ENCODE measurements at places on chromosomes 1 and 21. TPM values are rescaled to one million over a fixed set of nuclear protein-coding genes. Genes with fewer than 3 reads are reported as not detected.

Gene SH3D21
- total RNA-seq: 12.1 TPM

- no peak for DNase-seq
These were observed 75.8 kb upstream of the LHX8 start for GRCh38 chr1:75058424-75058823.

DNA sequence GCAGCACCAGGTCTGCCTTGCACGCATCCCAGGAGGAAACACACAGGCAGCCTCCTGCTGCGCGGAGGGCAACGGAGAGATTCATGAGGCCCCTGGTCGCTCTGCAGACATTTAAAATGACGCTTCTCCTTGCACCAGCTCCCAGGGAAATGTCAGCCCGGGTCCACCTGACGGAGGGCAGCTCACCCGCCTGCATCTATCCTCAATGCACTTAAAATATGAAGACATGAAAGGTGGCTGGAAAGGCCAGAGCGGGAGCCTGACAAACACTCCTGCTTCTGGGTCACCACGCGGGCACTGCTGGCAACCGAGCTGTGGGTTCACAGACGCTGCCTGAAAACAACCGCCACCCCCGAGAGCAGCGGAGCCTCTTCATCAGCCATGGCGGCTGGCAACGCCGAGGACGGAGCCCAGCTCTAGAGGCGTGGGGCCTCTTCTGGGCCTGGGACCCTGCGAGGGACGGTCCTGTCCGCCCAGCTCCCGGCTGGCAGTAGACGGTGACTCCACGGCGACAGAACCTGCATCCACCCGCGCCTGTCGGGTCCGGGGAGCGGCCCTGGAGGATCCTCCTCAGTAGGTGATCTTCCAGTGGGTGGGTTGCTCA is 22.7 kb downstream of the POFUT2 start:
- DNase-seq: peak; percentile 7

- DNase-seq: no peak
These were observed 4.5 kb downstream of the CNKSR1 start for GRCh38 chr1:26181586-26182382.

Gene IGSF9
- total RNA-seq: 12.4 TPM

- no peak for DNase-seq
These were observed 202.9 kb downstream of the TBX15 start for GRCh38 chr1:118785246-118785645.

DNA sequence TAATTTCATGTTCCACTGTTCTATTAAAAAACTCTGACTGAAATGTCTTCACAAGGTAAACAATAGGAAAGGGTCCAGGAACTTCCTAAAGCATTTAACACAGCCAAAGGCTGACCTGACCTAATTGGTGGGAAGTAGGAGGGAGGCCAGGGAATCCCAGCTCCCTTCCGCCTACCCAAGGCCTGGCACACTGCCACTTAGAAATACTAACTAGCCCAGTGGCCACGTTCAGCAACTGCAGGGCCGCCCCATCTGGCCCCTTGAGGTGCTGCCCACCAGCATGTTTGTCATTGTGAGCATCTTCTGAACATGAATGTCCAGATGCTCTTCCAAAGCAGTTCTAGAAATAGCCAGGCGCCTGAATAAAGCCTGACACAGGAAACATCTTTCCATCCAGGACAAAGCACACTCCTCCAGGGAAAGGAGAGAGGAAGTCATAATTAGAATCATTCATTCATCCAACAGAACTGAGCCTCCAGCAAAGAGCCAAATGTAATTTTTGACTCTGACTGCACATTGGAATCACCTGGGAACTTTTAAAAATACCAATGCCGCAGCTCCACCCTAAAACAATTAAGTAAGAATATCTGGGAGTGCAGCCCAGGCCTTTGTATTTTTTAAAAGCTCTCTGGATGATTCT is 44.6 kb upstream of the BCL9 start:
- DNase-seq: peak; percentile 28

Gene KRTAP13-2
- total RNA-seq: not detected

- peak; percentile 59 for DNase-seq
These were observed 20.8 kb downstream of the TMCO1 start for GRCh38 chr1:165747632-165748447.

GRCh38 chr1:61570191-61570590 is 154.8 kb downstream of the TM2D1 start:
- no peak for DNase-seq

DNA sequence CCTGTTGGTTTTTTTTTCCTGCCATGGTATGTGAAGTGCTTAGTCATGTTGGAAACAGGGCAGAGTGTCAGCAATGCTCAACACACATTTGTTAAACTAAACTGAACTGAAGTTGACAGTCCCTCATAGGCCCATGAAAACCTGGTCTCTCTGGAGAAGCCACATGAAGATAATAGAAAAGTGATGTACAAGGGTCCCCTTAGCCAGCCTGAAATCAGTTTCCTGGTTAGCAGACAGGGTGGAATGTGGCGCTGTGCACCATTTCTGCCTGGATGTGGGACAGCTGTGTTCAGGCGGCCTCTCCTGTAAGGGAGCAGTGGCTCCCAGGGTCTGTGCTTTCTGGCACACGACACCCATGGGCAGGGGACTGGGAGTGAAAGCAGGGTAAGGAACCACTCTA is 9.9 kb upstream of the CHI3L1 start:
- no peak for DNase-seq

Gene MTMR11
- total RNA-seq: 97.8 TPM

GRCh38 chr1:46703927-46704641 is 14.8 kb downstream of the EFCAB14 start:
- no peak for DNase-seq

DNA sequence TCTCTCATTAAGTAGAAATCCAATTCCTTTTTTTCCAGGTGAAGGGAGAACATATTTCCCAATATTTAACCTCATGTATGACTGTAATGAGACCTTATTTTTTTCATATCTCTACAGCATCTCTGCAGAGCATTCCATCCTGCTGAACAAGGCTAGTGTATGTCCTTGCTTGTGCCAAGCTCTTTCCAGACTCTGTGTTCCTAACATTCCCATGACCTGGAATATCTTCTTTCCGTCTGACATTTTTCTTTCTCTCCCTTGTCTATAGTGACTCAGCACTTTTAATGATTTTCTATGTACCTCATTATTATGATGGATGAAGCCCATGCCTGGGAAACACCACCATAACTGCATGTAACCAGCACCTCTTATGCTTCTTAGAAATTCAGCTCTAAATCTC is 278.3 kb upstream of the NRIP1 start:
- no peak for DNase-seq

Gene OR2T33
- not detected for total RNA-seq

Gene CFHR3
- 0.49 TPM for total RNA-seq

DNA sequence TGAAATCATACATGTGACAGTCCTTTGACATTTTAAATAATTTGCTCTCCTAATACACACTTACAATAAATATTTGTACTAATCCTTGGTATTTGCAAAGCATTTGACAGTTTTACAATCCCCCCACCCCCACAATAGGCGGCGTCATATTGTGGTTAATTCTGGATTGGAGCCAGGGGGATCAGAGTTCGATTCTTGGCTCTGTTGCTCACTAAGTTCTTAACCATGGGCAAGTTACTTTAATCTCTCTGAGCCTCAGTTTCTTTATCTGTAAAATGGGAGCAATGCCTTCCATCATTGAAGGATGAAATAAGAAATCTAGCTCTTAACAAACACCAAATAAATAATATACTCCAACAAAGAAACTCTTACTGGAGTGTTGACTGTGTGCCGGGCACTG is 23.8 kb downstream of the CACNA1S start:
- no peak for DNase-seq

Gene EPHA10
- total RNA-seq: 8.5 TPM

- no peak for DNase-seq
These were observed 55.9 kb upstream of the ATP5PO start for GRCh38 chr21:33971492-33972013.

DNA sequence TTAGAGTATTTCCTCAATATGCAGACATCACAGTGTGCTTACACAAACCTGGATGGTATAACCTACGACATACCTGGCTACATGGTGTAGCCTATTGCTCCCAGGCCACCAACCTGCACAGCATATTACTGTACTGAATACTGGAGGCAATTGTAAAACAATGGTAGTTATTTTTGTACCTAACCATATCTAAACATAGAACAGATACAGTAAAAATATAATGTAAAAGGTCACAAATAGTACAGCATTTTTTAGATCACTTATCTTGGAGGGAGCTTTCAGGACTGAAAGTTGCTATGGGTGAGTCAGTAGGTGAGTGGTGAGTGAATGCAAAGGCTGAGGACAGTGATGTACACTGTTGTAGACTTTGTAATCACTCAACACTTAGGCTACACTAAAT is 492.3 kb downstream of the MRPL39 start:
- no peak for DNase-seq

GRCh38 chr1:190373705-190374336 is 103.8 kb downstream of the BRINP3 start:
- DNase-seq: no peak

Gene AVPR1B
- 0.40 TPM for total RNA-seq

- no peak for DNase-seq
These were observed 1.3 kb upstream of the C1orf226 start for GRCh38 chr1:162380061-162380846.

Data from mucosa of gallbladder (tissue), 1 donor.